ENCODE measurements at places on chromosomes 12 and 14. TPM values are rescaled to one million over a fixed set of nuclear protein-coding genes. Genes with fewer than 3 reads are reported as not detected.

The TSPAN11 gene
- 0.10 TPM for total RNA-seq

The MSRB3 gene
- total RNA-seq = 28.1 TPM

The IFNG-AS1 gene
- total RNA-seq = not detected

The CNPY2 gene
- total RNA-seq = 128 TPM

The GPR68 gene
- total RNA-seq = 0.24 TPM
